ENCODE measurements at places on chromosomes 4 and X. TPM values are rescaled to one million over a fixed set of nuclear protein-coding genes. Genes with fewer than 3 reads are reported as not detected.

DNA sequence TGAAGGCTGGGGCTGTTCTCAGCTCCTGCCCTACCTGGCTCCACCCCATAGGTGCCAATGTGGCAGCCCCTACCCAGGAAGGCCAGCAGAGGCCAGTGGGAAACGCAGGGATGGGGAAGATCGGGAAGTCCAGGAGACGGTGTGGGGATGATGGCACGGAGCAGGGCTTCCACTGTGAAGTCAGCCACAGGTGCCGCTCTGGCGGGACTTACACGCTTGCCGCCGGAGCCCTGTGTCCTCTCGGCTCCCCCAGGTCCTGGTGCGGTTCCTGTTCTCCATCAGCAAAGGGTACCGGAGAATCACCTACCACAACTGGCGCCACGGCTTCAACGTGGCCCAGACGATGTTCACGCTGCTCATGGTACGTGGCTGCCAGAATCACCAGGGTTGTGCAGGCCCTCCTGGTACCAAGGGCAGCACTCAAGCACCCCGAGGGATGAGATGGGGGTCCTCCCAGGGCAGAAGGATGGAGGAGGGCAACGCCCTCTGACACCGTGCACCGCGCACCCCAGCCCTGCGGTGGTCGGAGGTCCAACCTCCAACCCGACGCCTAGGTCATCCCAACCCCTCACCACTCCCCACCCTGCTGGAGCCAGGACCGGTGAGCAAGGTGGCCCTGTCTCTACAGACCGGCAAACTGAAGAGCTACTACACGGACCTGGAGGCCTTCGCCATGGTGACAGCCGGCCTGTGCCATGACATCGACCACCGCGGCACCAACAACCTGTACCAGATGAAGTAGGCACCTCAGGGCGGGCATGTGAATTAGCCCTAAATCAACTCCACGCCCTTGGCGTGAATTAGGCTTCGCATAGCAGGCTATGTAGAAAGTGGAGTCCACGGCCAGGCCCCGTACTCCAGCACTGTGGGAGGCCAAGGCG lies 12.0 kb downstream of the ATP5ME start:
- peak; percentile 68 for DNase-seq

UGT2B11 gene
- not detected for total RNA-seq

DNA sequence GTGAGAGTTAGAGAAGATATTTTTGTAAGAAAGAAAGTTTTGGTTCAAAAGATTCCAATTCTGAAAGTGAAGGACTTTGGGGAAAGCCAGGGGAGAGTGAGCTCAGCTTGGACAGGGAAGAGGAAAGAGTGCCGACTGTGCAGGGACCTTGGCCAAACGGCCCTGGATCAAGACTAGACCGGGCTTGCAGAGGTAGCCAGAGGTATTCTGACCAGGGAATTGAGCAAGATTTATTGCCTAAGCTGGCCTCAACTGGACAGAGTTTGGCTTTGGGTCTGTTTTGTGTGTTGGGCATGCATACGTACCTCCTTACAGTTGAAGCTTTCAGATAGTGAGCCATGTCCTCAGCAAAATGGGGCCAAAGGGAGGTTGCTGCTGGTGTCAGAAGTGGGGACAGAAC lies 11.6 kb downstream of the PLAC1 start:
- DNase-seq, result no peak

GRCh38 chrX:150899191-150899757 lies 806 bp upstream of the CD99L2 start:
- peak; percentile 75 for DNase-seq

SERTM2 gene
- not detected for total RNA-seq

- no peak for DNase-seq
Measured at GRCh38 chrX:43718546-43718945, 62.4 kb downstream of the MAOA start.

DNA sequence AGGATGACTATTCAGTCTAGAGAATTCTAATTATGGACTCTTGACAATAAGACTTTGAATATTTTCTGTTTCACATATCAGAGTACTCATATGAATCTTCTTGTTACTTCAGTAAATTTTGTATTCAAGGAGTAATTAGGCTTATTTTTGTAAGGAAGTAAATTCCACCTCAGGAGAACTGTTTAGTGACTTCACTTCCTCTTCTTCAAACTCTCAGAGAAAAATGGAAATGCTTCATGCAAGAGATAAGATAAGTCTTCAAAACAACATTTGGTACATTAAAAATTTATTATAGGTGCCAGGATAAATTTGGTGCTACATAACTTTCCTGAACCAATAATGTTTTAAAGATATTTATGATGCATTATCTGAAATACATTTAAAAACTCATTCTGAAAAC lies 1421.9 kb downstream of the PCDH7 start:
- no peak for DNase-seq
